ENCODE measurements at places on chromosomes 4 and X.
A peak's percentile ranks its signal among the peaks of the same experiment; 100 is the strongest.

DNA sequence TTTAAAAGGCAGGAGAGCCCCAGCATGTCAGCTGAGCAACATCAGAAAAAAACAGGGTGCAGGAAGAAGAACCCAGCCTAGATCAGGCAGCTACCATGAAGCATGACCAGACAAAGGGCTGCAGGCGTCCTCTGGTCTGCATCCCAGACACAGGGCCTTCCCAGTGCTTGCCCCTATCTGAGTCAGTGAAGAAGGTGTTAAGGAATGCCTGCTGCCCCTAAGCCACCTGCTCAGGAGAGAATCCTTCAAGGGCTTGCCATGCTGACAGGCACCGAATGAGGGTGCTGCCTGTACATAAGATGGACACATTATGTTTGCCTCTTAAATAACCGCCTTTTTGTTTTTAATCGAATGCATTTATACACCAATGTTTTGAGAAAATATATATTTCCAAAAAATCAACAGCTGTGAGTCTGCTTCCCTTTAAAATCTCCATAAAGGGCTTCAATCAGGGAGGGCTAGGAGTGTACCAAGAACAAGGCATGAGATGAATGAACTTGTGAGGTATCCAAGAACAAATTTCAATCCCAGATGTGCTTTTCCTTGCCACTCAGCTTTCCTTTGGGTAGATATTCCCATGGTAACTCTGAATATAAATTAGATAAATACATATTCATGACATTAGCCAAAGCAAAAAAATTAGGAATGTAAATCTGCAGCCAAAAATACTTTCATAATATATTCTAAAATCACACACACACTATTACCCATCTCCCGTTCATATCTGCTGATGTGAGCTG, 85.1 kb downstream of the SLC9A7 start:
- H3K27ac ChIP-seq = no peak overlapping the region
- no peaks in the 10 kb centered on the region for H3K4me1 ChIP-seq
- ATAC-seq = no peak
- H3K36me3 ChIP-seq = no peaks in the 10 kb centered on the region
- H3K4me3 ChIP-seq = no peak overlapping the region
- no peaks in the 10 kb centered on the region for H3K27me3 ChIP-seq

GRCh38 chrX:55161581-55161980, 58.6 kb upstream of the PAGE5 start:
- H3K4me1 ChIP-seq = no peaks in the 10 kb centered on the region
- peak overlapping the region; percentile 56 for H3K4me3 ChIP-seq
- H3K27ac ChIP-seq = peak overlapping the region; percentile 89
- no peak for ATAC-seq

DNA sequence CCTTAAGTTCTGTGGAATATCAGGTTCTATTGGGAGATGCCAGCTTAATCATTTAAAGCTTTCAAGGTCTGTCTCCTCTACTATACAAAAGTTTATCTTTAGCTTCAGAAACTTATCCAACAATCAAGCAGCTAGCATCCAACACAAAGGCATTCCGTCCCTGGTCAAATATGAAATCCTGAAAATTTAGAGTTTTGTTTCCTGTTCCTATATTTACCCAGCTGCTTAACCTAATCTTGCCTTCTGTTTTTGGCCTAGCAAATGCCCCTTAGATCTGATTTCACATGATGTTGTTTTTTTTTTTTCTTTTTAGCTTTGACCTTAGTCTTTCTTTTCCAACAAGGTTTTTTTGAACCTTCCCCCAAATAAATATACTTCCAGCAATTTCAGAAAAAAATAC, 33.8 kb downstream of the FAM13A start:
- ATAC-seq = no peak
- no peak overlapping the region for H3K27ac ChIP-seq
- H3K36me3 ChIP-seq = no peaks in the 10 kb centered on the region
- no peaks in the 10 kb centered on the region for H3K27me3 ChIP-seq
- no peak overlapping the region for H3K4me3 ChIP-seq

DNA sequence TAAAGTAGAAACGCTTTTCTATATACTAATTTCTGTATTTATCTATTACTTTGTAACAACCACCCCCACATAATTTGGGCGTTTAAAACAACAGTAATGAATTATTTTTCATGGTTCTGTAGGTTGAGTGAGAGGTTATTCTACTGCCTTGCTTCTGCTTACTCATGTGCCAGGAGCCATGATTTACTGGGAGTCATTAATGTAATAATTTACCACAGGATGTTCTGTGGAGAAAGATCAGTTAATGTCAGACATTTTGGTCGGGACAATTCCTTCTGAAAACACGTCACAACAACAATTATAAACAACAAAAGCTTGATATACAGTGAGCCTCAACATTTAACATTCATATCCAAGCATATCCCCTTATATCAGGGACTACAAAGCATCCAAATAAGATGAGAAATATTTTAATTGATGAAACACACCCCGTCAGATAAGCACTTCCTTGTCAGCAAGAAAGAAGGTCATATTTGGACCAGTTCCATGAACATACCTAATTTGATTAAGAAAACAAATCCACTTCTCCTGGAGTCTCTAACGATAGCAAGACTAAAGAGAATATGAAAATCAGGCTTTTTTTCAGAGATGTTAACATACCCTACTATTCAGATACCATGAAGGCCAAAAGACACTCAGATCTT, 238.5 kb downstream of the PRDM5 start:
- no peaks in the 10 kb centered on the region for H3K27me3 ChIP-seq
- no peak overlapping the region for H3K27ac ChIP-seq
- no peak overlapping the region for H3K4me3 ChIP-seq

- no peaks in the 10 kb centered on the region for H3K36me3 ChIP-seq
- no peaks in the 10 kb centered on the region for H3K4me1 ChIP-seq
- no peaks in the 10 kb centered on the region for H3K27me3 ChIP-seq
- H3K4me3 ChIP-seq = no peak overlapping the region
These were observed 16.4 kb downstream of the BANK1 start for GRCh38 chr4:101806914-101807313.

- H3K27ac ChIP-seq = no peak overlapping the region
- no peaks in the 10 kb centered on the region for H3K27me3 ChIP-seq
- no peak for ATAC-seq
- no peaks in the 10 kb centered on the region for H3K4me1 ChIP-seq
These were observed 37.1 kb downstream of the MAB21L2 start for GRCh38 chr4:150619042-150619441.

- no peak overlapping the region for H3K4me3 ChIP-seq
- peaks cover 18% of the 10 kb centered on the region for H3K4me1 ChIP-seq
- no peaks in the 10 kb centered on the region for H3K36me3 ChIP-seq
- no peaks in the 10 kb centered on the region for H3K27me3 ChIP-seq
- ATAC-seq = no peak
These were observed 69.6 kb downstream of the TRMT44 start for GRCh38 chr4:8510191-8510590.

DNA sequence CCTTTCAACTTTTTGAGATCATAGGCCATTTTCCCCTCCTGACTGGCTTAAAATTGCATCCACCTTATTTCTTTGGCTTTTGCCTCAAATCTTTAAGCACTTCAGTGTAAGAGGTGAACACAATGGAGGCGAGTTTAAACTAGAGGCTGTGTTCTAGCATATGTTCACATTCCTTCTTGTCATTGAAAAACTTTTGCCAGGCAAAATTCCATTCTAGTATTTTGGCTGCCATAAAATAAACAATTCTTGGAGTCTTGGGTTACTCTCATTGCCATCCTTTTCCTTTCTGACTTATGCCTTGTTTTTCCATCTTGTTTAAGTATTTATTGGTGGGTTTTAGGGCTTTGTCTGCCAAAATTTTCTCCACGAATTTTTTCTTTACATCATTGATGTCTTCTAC, 137.3 kb upstream of the ANXA10 start:
- ATAC-seq = no peak
- H3K4me1 ChIP-seq = no peaks in the 10 kb centered on the region
- H3K27ac ChIP-seq = no peak overlapping the region
- no peaks in the 10 kb centered on the region for H3K27me3 ChIP-seq
- H3K4me3 ChIP-seq = no peak overlapping the region

Data from gastroesophageal sphincter (tissue), 4 donors.